Activated T-helper 2 cell treated with anti-CD3 and anti-CD28 coated beads, Interferon-gamma antibody, Interleukin-2, Interleukin-4, amounts not matched to agents 10 μg/mL and 5 μg/mL and 100 μg/mL, durations not matched to agents 14 hours and 24 hours and 36 hours (primary cell): ENCODE measurements at places on chromosomes 6 and 20. TPM values are rescaled to one million over a fixed set of nuclear protein-coding genes. Genes with fewer than 3 reads are reported as not detected.

DNA sequence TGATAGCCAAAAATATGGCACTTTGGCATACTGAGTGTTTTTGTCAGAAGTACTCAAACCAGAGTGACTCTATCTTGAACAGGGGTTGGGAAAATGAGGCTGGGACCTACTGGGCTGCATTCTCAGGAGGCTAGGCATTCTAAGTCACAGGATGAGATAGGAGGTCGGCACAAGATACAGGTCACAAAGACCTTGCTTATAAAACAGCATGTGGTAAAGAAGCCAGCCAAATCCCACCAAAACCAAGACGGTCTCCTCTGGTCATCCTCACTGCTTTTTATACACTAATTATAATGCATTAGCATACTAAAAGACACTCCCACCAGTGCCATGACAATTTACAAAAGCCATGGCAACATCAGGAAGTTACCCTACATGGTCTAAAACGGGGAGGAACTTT, 985.1 kb downstream of the HACE1 start:
- H3K36me3 ChIP-seq = no peaks in the 10 kb centered on the region
- no peak for DNase-seq
- no peak overlapping the region for H3K4me3 ChIP-seq
- H3K4me1 ChIP-seq = no peaks in the 10 kb centered on the region

- no peaks in the 10 kb centered on the region for H3K27me3 ChIP-seq
- no peak overlapping the region for H3K27ac ChIP-seq
- no peaks in the 10 kb centered on the region for H3K36me3 ChIP-seq
- no peak for DNase-seq
Measured at GRCh38 chr6:113089056-113089455, 741.9 kb downstream of the RFPL4B start.

- H3K4me1 ChIP-seq = no peaks in the 10 kb centered on the region
- no peaks in the 10 kb centered on the region for H3K36me3 ChIP-seq
- H3K27ac ChIP-seq = no peak overlapping the region
- DNase-seq = no peak
Measured at GRCh38 chr20:23641936-23642751, 4.4 kb upstream of the CST3 start.

The SLC22A2 gene
- not detected in 2 replicates for total RNA-seq

The SAMD5 gene
- 0.48 and 0.67 TPM in 2 replicates for total RNA-seq

DNA sequence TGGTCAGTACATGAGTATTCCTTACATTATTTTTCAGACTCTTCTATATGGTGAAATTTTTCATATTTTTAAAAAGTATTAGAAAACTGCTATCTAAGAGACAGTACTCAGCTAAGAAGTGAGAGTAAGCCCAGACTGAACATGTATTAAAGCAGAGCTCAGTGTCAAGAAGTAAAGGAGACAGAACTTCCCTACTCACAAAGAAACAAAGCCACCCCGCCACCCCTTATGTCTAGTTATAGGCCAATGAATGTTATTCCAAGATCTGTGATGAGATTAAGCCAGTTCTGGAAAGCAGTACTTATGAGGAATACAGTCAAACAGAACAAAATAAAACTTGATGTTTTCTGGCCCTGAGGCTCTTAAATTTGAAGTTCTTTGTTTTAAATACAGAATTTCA, 114.5 kb downstream of the RNGTT start:
- peaks cover 10% of the 10 kb centered on the region for H3K36me3 ChIP-seq
- no peak for DNase-seq
- no peak overlapping the region for H3K27ac ChIP-seq
- H3K27me3 ChIP-seq = no peaks in the 10 kb centered on the region

- DNase-seq = no peak
- no peaks in the 10 kb centered on the region for H3K27me3 ChIP-seq
- H3K4me1 ChIP-seq = peaks cover 11% of the 10 kb centered on the region
- H3K36me3 ChIP-seq = peaks cover 37% of the 10 kb centered on the region
- H3K27ac ChIP-seq = no peak overlapping the region
- H3K4me3 ChIP-seq = no peak overlapping the region
Measured at GRCh38 chr20:36988494-36988966, 37.0 kb upstream of the SAMHD1 start.

- H3K4me3 ChIP-seq = no peak overlapping the region
- peaks cover 66% of the 10 kb centered on the region for H3K36me3 ChIP-seq
- H3K27me3 ChIP-seq = no peaks in the 10 kb centered on the region
Measured at GRCh38 chr6:111666847-111667246, 61.2 kb upstream of the TRAF3IP2 start.

DNA sequence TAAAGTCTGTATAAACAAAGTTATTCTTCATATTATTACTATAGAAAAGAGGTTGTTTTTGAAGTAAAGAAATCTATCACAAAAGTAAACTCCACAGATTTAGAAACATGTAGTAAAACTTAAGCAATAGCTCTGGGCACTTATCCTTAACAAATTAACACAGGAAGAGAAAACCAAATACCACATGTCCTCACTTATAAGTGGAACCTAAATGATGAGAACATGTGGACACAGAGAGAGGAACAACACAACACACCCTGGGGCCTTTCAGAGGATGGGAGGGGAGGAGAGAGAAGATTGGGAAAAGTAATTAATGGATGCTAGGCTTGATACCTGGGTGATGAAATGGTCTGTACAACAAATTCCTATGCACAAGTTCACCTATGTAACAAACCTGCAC, 57.2 kb downstream of the C6orf58 start:
- H3K27ac ChIP-seq = no peak overlapping the region
- no peaks in the 10 kb centered on the region for H3K27me3 ChIP-seq
- H3K4me1 ChIP-seq = no peaks in the 10 kb centered on the region
- no peaks in the 10 kb centered on the region for H3K36me3 ChIP-seq
- no peak overlapping the region for H3K4me3 ChIP-seq

GRCh38 chr6:27761391-27761790, 150.8 kb downstream of the OR2B2 start:
- DNase-seq = no peak
- H3K27ac ChIP-seq = no peak overlapping the region
- H3K4me3 ChIP-seq = no peak overlapping the region
- peaks cover 3% of the 10 kb centered on the region for H3K36me3 ChIP-seq

The VWA7 gene
- 5.6 and 5.9 TPM in 2 replicates for total RNA-seq

The MAPK14 gene
- 44.3 and 46.5 TPM in 2 replicates for total RNA-seq

DNA sequence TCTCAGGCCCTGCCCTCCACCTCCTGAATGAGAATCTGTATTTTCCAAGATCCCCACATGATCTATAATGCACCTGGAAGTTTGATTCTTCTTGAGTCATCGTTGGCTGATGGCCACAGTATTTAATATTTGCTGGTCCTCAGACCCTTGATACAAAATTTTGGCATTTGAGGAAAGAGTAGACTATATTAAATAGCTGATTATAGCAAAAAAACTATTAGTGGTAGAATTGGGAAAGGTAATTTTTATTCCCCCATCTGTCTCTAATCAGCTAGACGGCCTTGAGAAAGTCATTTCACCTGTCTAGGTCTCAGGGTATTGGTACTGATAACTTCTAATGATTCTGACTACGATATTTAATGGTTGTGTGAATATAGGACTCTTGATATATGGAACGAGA, 176.8 kb downstream of the BMP2 start:
- DNase-seq = no peak
- no peak overlapping the region for H3K27ac ChIP-seq
- no peak overlapping the region for H3K4me3 ChIP-seq
- H3K27me3 ChIP-seq = no peaks in the 10 kb centered on the region

The RAET1G gene
- total RNA-seq = not detected in 2 replicates

DNA sequence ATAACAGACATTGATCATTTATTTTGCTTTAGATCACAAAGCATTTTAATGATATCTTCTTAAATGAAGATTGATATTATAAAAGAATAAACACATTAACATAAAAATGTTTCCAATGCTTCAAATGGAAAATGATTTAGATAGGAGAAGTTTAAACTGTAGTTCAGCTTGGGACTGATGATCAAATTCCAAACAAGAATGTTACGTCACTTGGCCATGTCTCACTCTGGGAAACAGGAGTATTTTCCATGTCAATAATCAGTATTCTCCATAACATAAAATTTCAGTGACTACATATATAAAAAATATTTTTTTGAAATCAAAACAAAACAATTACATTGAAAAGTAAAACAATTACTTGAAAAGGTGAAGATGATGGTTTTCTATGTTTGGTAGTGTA, 52.9 kb upstream of the SIM1 start:
- H3K27me3 ChIP-seq = no peaks in the 10 kb centered on the region
- no peak for DNase-seq
- no peaks in the 10 kb centered on the region for H3K4me1 ChIP-seq
- peaks cover 13% of the 10 kb centered on the region for H3K36me3 ChIP-seq
- no peak overlapping the region for H3K27ac ChIP-seq

GRCh38 chr20:49685809-49686208, 27.9 kb downstream of the B4GALT5 start:
- no peak overlapping the region for H3K4me3 ChIP-seq
- H3K27me3 ChIP-seq = no peaks in the 10 kb centered on the region
- H3K4me1 ChIP-seq = peaks cover 40% of the 10 kb centered on the region
- H3K36me3 ChIP-seq = peaks cover 23% of the 10 kb centered on the region

- no peaks in the 10 kb centered on the region for H3K36me3 ChIP-seq
- H3K4me1 ChIP-seq = no peaks in the 10 kb centered on the region
- H3K27ac ChIP-seq = no peak overlapping the region
- no peaks in the 10 kb centered on the region for H3K27me3 ChIP-seq
Measured at GRCh38 chr6:154466139-154466538, 44.3 kb downstream of the CNKSR3 start.

GRCh38 chr20:18624948-18625347, 37.1 kb downstream of the DTD1 start:
- no peak overlapping the region for H3K4me3 ChIP-seq
- H3K27me3 ChIP-seq = no peaks in the 10 kb centered on the region
- no peak for DNase-seq
- H3K27ac ChIP-seq = no peak overlapping the region
- peaks cover 3% of the 10 kb centered on the region for H3K4me1 ChIP-seq

DNA sequence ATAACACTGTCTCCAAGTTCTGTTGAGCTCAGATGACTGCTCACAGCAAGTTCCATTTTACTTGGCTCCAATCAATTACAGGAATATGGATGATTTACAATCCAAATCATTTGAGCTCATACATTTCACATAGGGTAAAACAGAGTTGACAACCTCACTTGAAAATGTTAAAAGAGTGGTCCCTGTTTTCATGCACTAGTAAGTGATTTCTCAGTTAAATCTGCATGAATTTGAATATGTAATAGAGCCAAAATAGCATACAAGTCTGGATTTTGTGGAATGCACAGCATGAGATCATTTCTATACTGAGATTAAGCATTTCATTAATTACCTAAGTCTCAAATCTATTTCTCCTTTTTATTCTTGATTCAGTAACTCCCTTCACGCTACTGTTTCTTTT, 217.6 kb downstream of the SIM1 start:
- no peak overlapping the region for H3K27ac ChIP-seq
- H3K27me3 ChIP-seq = peaks cover 14% of the 10 kb centered on the region
- H3K4me3 ChIP-seq = no peak overlapping the region

DNA sequence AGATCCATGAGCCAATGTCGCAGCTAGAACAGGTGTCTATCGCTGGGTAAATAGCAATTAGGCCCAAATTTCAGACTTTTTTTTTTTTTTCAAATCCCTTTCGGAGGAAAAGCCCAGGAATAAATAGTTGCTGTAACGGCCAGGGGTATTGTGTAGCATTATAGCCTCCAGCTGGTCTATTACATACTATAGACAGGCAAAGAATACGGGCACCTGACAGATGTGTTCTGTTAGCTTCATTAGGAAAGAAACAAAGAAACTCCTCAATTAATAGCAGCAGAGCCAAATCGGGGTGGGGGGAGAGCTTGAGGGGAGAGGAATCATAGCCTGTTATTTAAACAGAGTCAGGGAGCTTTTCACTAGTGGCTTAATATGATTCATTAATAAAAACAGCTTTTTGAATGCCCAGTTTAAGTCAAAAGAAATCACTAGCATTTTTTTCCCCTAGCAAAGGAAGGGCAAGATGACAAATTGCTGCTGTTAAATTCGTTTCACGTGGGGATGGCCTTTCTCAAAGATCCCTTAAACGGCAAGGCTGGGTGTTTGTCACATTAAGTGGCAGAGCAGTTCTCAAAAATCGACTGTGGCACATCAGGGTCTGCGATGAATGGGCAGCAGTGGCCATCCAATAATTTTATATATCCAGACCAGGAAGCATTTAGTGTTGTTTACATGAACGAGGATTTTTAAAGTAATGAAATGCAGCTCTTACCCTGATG, 139.4 kb downstream of the ID4 start:
- H3K36me3 ChIP-seq = no peaks in the 10 kb centered on the region
- H3K27me3 ChIP-seq = no peaks in the 10 kb centered on the region
- no peak overlapping the region for H3K27ac ChIP-seq
- DNase-seq = no peak

DNA sequence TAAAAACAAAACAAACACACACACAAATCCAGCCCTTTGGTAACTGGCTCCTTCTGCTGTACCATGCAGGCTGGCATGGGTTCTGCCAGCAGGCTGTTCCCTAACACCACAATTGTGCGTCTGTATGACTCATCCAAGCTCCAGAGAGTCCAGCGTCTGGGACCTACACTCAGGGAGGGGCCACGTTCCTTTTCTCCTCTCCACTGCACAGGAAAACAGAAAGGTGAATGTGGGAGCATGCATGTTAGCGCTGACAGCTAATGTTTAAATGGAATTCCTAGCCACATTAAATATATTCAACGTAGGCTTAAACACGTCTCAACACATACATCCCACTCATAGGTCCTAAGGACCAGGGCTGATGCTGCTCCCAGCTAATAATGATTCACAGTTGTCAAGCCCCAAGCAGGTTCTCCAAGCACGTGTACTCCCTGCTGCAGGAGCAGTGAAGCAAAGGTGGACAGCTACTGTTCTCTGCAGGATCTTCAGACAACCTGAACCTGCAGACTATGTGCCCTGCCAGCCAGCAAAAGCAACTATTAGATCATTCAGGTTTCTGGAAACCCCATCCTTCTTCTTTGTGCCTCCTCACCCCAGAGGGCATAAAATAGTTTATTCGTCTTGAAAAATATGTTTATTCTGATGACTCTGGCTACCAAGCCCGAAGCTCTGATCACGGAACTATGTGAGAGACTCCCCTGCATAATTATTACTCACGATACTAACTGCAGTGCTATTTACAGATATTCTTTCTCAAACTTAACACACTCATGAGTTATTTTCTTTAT, 20.9 kb downstream of the MAP1LC3A start:
- no peak for DNase-seq
- peaks cover 14% of the 10 kb centered on the region for H3K36me3 ChIP-seq
- peaks cover 26% of the 10 kb centered on the region for H3K4me1 ChIP-seq
- no peak overlapping the region for H3K27ac ChIP-seq

GRCh38 chr6:32189069-32189741, 797 bp downstream of the PBX2 start:
- no peak for DNase-seq
- H3K27ac ChIP-seq = peak overlapping the region; percentile 78
- H3K36me3 ChIP-seq = peaks cover 60% of the 10 kb centered on the region
- no peaks in the 10 kb centered on the region for H3K27me3 ChIP-seq

DNA sequence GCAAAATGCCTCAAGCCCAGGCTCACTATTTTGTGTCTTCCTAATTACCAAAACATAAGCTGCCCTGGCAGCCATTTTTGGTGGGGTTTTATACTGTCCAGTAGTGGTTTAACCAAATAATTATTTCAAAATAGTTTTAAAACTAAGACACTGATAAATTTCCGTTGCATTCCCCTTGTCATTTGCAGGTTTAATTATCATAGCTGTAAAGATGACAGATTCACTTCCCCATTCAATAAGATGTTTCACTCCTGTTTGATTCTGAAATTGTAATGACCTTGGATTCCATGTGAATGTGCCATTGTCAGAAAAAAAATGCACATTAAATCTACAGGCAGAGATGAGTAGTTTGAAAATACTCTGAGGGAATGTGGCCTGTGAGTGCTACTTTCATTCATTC, 172.0 kb downstream of the COL9A1 start:
- no peaks in the 10 kb centered on the region for H3K36me3 ChIP-seq
- no peak for DNase-seq
- H3K4me3 ChIP-seq = no peak overlapping the region
- no peaks in the 10 kb centered on the region for H3K27me3 ChIP-seq
